ENCODE measurements at places on chromosomes 11 and 22.

DNA sequence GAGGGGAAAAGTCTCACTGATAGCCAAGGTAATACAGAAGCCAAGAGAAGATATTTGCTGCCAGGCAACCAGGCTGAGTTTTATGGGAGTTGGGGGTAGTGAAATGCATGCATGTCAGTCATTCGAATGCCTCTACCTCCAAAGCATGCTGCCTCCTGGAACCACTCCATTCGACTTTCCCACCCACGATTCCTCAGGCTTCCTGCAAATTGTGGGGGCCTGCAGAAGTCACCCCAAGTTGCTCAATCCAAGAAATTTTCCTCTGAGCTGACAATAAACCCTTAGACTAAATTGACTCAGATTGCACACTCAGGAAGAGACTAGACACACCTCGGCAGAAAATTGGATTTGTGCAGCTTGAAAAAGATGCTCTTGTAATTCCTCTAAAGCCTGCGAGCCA is 73.6 kb upstream of the GRK3 start:
- DNase-seq, result no peak

DNA sequence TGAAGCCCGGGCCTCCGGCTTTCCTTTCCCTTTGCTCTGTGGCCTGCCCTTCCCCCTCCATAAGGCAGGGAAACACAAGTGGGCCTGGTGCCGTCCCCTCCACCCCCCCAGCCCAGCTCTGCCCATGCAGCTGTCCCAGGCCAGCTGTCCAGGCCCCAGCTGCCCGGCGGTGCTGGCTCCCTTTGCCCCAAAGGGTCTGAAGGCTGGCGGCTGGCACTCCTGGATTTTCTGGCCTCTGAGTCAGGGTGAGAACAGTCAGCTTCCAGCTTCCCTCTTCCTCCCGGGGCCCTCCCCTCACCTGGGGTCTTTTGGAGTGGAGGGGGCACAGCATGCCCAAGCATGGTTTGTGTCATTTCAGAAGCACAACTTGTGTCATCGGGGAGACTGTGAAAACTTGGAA is 27.8 kb downstream of the CD82 start:
- DNase-seq, result no peak

DNA sequence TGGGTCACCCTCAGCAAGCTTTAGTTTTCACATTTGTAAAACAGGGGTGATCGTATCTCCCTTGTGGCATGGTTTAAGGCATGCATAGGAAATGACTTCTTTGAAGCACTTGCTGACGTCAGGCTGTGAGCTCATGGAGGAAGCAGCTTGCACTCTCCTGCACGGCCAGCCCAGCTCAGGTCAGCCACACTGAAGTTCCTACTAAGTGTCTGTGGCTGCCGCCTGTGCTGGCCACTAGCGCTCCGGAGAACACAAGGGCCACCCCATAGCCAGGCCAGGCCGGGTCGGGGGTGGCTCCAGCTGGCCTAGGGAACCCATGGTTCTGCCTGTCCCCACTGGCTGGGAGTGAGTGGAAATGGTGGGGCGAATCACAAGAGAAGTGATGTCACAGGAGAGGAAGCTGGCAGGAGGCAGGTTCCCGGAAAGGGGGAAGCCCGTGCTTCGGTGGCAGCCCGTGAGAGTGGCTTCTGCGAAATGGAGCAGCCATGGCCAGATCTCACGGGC is 28.2 kb downstream of the KCTD17 start:
- peak; percentile 15 for DNase-seq

DNA sequence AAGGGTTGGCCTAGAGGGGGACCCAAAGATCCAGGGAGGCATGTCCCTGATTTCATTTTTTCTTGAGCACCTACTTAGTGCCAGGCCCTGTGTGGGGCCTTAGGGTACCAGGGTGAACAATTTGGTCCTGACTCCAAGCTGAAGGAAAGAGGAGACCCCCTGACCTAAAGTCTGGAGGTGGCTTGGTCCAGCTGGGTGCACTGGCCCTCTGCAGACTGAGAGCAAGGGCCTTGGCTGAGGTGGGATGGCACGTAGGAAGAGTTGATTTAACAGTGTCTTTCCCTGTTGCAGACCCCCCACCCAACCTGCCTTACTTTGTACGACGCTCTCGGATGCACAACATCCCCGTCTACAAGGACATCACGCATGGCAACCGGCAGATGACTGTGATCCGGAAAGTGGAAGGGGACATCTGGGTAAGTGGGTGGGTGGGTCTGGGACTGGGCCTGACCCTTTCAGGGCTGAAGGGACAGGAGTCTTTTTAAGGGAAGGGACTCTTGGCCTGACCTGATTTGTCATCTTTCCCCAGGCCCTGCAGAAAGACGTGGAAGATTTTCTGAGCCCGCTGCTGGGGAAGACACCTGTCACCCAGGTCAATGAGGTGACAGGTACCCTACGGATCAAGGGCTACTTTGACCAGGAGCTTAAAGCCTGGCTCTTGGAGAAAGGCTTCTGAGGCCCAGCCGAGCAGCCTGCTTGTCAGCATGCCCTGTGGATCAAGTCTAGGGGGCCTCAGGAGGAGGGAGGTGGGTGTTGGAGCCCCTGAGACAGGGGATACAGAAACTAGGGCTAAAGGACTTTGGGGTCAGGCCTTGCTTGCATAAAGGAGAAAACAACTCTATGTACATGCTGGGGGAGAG is 3.3 kb downstream of the MRPL49 start:
- DNase-seq, result no peak

- DNase-seq, result no peak
These were observed 44.0 kb downstream of the LIF start for GRCh38 chr22:30202531-30203006.

GRCh38 chr11:46267930-46268329 is 9.5 kb upstream of the CREB3L1 start:
- DNase-seq, result no peak

DNA sequence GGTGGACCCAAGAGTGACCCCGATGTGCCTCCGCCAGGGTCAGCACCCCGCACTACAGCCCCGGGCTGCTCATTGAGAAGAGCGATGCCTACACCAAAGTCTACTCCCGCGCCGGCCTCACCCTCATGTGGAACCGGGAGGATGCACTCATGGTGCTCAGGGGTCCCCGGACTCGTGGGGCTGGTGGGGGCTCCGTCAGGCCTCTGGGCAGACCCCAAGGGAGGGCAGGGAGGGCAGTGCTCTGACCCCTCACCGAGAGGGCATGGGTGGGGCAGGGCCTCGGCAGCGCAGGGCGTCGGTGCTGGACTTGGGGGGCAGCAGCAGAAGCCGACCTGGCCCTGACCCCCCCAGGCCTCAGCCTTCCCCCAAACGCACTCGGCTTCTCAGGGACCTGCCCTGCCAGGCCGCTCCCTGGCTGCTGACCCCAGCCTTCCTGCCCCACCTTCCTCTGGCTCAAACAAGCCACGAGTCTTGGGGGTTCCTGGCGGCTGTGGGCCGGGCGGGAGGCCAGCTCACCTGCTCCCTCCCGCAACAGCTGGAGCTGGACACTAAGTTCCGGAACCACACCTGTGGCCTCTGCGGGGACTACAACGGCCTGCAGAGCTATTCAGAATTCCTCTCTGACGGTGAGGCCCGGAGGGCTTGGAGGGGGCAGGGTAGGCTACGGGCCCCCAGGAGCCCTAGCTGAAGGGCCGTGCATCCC is 2.9 kb downstream of the MUC2 start:
- no peak for DNase-seq

GRCh38 chr22:41876675-41877074 is 38.2 kb downstream of the SHISA8 start:
- DNase-seq, result no peak

DNA sequence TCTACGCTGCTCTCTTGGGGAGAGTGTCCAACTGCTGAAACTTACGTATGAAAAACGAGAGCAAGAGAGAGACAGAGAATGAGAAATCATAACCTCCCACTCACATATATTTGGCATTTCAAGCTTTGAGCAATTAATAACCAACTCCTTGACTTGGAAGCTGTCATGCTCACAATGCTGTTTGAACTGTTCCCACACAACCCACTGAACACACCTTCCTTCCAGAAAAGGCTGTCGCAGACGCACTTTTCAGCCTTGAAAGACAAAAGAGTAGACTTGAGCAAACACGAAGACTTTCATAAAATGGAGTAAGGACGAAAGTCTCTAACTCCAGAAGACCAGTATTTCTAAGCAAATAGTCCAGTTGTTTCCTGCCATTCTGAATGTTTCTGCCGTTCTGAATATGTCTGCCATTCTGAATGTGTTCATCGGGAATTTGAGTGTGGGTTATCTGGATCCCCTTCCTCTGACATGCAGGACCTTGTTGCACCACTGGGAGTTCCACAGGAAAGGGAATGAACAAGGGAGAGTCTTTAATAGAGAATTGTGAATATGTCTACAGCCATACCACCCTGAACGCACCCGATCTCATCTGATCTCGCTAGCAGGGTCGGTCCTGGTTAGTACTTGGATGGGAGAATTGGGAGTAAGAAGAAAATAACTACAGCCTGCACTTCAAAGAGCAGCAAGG is 86.2 kb upstream of the BARX2 start:
- DNase-seq, result no peak

DNA sequence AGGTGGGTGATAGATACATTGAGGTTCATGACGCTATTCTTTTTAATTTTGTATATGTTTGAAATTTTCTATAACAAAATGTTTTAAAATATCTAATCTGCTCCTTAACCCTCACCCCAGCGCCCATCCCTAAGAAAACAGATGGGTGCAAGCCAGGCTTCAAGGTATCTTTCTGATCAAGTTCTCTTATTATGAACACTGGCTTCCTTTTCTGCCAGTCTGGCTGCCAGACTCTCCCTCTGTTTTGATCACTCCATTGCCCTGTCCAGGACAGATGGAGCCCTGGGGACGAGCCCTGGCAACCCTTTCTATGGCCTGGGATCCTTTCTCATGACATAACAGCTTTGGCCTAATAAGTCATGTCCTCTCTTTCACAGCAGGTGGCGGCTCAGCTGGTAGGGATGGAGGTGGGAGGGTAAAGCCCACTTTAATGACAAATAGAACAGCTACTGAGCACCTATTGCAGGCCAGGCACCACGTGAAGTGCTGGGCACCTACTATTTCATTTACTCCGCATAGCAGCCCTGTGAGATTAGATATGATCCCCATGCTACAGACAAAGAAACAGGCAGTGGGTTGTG is 38.4 kb downstream of the DRD2 start:
- no peak for DNase-seq

GRCh38 chr22:27306771-27307170 is 494.8 kb downstream of the MN1 start:
- DNase-seq, result no peak

DNA sequence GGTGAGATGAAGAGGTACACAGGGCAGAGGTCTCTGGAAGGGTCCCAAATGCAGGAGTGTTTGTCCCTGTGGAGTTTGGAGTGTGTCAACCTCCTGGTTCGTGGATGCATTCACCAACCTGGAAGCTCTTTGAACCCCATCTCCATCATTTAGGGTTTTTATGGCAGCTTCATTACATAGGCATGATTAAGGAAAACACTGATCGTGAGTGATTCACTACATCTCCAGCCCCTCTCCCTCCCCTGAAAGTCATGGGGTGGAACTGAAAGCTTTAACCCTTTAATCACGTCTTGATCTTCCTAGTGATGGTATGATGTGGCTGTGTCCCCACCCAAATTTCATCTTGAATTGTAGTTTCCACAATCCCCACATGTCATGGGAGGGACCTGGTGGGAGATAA is 19.8 kb upstream of the INCENP start:
- DNase-seq, result no peak

- no peak for DNase-seq
These were observed at the start of gene PAMR1 for GRCh38 chr11:35525501-35526175. Gene PAMR1 (minus strand): TSS chr11:35525616. CDS start chr11:35525585, 31 bp downstream.

- DNase-seq, result no peak
These were observed 307.2 kb upstream of the MPPED2 start for GRCh38 chr11:30893318-30893717.

DNA sequence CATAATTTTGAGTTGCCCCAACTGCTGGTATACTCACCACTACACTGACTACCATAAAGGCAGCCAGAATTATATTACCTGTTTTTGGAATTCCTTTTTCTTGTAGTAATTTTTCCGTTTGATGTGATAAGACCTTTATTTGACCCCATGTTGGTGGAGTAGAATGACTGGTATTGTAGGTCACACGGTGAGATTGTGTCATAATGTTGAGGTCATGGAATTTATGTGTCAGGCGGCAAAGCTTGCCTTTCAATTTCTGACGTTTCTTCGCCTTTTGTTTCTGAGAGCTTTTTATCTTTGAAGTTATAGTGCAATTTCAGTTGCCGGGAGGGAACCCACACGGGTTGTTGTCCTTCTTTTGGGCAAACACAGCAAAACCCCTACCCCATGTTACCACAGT is 13.0 kb downstream of the OR52K1 start:
- no peak for DNase-seq

DNA sequence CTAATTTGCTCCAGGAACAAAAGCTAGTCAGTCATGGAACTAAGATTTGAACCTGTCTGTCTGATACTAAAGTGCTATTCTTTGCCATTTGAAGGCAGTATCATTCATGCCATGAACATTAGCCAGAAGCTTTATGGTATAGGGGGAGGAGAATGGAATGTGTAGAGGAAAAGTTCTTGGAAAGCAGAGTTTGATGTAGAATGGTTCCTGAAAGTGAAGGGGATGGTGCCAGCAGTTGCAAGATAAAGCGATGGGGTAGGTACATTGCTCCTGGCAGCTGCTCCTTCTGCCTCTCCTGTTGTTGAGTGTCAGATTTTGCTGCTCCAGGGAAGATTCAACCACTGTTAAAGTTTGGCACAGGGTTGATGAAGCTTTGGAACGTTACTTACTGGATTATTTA is 53.4 kb downstream of the ARHGAP42 start:
- no peak for DNase-seq

Data from hematopoietic multipotent progenitor cell treated with erythropoietin and hydrocortisone succinate and interleukin-3 and kit ligand, for 8 days (in vitro differentiated cells).